ENCODE measurements at places on chromosomes 2 and 18.

- no peak for DNase-seq
Observed at GRCh38 chr2:11822746-11823451, 76.5 kb downstream of the LPIN1 start.

- DNase-seq, result no peak
Observed at GRCh38 chr2:202418027-202418426, 41.9 kb downstream of the BMPR2 start.

DNA sequence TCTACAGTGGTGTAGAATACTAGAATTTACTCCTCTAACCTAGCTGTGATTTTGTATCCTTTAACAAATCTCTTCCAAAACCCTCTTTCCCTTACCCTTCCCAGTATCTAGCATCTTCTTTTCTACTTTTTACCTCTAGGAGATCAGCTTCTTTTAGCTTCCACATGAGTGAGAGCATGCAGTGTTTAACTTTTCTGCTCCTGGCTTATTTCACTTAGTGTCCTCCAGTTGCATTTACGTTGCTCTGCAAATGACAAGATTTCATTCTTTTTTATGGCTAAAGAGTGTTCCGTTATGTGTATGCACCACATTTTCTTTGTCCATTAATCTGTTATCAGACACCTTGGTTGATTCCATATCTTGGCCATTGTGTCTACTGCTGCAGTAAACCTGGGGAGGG lies 228.5 kb downstream of the PRKCE start:
- no peak for DNase-seq

- DNase-seq, result no peak
Observed at GRCh38 chr18:58649966-58650816, 21.1 kb upstream of the MALT1 start.

DNA sequence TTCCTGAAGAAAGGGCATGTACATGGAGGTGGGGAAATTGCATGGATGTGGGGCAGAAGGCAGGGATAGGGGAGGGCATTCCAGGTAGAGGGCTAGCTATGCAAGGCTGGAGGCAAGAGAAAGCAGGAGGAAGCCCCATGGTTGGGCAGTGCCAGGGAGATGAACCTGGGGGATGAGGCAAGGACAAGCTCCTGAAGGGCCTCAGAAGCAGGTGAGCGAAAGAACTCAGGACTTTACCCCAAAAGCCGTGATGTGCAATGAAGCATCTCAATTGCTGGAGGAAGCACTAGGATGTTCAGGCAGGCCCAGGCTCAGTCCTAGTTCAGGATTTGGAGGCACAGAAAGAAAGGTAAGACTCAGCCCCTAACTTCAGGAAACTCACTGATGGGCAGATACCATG lies 117.0 kb upstream of the EPAS1 start:
- DNase-seq, result no peak

DNA sequence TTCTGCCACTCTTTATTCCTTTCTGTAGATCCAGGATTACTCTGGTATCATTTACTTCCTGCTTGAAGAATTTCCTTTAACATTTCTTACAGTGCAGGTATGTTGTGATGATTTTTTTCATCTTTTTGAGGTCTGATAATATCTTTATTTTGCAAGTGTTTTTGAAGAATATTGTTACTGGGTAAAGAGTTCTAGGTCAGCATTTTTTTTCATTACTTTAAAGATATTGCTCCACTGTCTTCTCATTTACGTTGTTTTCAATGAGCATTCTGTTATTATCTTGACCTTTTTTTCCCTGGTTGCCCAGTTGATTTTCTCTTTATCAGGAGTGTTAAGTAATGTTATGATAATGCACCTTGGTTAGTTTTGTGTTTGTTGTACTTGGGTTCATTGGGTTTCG lies 31.7 kb upstream of the TMEM247 start:
- no peak for DNase-seq

- DNase-seq, result no peak
Observed at GRCh38 chr2:42101206-42102023, 53.6 kb downstream of the PKDCC start.

- DNase-seq, result no peak
Observed at GRCh38 chr18:41170346-41170745, 784.7 kb upstream of the PIK3C3 start.

DNA sequence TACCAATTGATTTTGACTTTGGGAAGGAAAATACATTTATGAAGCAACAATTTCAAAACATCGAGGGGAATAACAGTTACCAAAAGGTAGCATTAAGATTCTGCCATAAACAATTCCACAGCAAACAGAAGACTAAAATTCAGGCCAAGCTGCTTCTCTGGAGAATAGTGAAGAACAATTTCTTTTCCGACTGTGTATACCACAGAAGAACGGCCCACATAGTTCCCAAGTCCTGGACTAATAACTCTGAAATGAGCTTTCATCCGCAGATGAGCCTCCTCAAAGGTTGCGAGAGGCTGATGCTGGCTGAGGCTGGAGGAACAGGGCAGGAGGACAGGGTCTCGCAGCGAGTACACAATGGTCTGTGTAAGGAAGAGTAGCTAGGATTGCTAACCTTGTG lies 278.9 kb upstream of the TCF4 start:
- no peak for DNase-seq

GRCh38 chr18:8252371-8252770 lies 356.9 kb upstream of the RAB12 start:
- DNase-seq, result no peak

- no peak for DNase-seq
Observed at GRCh38 chr18:3225588-3225987, 5.8 kb upstream of the MYOM1 start.

DNA sequence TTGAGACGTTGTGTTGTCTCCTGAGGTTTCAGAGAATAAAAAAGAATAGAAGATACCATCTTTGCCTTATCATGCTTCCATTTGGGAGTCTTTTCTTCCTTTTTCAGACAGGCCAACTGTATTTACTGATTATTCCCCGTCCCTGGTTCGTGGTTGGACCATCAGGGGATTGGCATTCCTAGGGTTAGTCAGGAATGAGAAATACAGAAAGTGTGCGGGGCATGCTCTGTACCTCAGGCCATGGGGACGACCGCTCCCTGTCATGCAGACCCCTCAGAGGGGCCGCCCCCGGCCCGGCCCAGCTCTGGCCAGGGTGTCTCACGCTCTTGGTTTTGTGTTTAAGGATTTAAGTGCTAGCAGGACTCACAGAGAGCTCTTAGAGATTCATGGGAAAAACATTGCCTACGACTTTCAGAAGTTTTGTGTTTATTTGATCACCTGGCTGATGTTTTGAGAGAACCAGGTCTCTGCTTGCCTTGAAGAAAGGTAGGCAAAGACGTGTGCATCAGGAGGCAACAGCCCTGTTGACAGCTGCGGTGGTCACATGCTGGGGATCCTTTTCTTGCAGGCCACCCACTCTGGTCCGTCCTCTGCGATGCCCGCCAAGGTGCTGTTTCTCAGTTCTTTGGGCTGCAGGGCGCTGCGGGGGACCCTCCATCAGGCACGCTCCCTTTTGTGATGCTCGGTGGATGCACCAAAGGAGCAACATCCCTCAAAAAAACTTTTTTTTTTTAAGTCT lies 317.8 kb downstream of the AGAP1 start:
- DNase-seq, result no peak

Measured in NCI-H524 (cell line).